Stimulated activated naive B cell treated with anti-CD40 and anti-IgM and Interleukin-4, amounts not matched to agents 10 μg/mL and 1 μg/mL and 100 μg/mL, for 72 hours (primary cell): ENCODE measurements at places on chromosomes 4 and X.

DNA sequence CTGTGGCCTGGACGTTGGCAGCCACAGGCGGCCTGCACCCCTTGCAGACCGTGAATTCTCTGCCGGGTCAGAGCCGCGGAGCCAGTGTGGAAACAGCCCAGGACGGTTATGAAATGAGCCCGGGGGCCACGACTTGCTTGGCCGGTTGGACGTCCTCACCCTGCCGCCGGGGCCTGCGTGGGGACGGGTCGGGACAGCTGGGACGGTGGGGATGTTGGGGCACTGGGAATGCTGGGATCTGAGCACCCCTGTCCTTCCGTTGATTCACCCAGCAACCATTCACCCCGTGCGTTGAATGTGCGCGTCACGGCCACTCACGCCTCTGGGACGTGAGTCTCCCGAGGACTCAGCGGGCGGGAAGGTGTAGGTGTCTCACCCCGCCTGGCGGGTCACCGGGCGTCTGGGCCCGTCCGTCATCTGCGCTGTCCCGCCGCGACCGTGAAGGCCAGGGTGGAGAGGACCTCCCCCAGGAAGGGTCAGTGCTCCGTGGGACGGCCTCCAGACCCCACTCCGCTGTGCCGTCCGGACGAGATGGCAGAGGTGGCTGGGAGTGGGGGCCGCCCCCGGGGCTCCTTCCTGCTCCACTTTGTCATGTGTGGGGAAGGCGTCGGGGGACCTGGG, 4.5 kb upstream of the PLCXD1 start:
- DNase-seq, result no peak
- H3K27me3 ChIP-seq, result peaks cover 36% of the 10 kb centered on the region
- H3K27ac ChIP-seq, result peak overlapping the region; percentile 51
- peak overlapping the region; percentile 85 for H3K4me3 ChIP-seq
- peaks cover 14% of the 10 kb centered on the region for H3K4me1 ChIP-seq

DNA sequence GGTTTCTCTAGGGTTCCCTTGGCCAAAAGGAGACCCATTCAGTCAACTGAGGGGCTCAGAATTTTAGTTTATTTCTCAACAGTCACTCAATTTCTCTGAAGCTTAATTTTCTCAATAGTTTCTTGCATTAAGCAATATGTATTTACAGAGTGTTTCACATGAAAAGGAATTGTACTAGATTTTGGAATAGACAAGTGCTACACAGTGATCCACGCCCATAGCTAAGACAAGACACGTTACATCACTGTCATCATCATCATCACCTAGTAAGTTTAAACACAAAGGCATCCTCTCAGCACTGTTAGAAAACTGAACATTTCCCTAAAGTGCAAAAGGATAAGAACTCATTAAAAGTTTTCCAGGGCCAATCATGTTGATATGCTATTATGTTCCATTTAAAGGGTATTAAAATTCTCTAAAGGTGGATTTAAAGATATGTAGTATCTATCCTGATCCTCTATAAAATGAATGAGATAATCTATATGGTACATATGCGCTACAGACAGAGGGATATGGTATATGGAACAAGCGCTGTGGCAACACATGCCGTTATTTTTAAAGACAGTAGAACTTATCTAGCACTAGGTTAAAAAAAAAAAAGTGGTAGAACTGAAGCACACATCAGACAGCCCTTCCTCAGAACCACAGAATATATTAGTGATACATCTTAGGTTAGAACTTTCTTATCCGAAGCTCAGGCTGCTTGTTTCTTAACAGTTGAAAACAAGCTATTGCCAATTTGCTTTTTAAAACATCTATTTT, 12.1 kb downstream of the PPA2 start:
- DNase-seq, result no peak
- no peaks in the 10 kb centered on the region for H3K27me3 ChIP-seq
- H3K27ac ChIP-seq, result no peak overlapping the region
- H3K4me1 ChIP-seq, result peaks cover 41% of the 10 kb centered on the region
- H3K36me3 ChIP-seq, result peaks cover 53% of the 10 kb centered on the region
- H3K4me3 ChIP-seq, result no peak overlapping the region

GRCh38 chr4:57037982-57038604, 59.4 kb downstream of the POLR2B start:
- H3K36me3 ChIP-seq, result peaks cover 4% of the 10 kb centered on the region
- H3K27ac ChIP-seq, result no peak overlapping the region
- peaks cover 5% of the 10 kb centered on the region for H3K4me1 ChIP-seq
- peaks cover 10% of the 10 kb centered on the region for H3K27me3 ChIP-seq

DNA sequence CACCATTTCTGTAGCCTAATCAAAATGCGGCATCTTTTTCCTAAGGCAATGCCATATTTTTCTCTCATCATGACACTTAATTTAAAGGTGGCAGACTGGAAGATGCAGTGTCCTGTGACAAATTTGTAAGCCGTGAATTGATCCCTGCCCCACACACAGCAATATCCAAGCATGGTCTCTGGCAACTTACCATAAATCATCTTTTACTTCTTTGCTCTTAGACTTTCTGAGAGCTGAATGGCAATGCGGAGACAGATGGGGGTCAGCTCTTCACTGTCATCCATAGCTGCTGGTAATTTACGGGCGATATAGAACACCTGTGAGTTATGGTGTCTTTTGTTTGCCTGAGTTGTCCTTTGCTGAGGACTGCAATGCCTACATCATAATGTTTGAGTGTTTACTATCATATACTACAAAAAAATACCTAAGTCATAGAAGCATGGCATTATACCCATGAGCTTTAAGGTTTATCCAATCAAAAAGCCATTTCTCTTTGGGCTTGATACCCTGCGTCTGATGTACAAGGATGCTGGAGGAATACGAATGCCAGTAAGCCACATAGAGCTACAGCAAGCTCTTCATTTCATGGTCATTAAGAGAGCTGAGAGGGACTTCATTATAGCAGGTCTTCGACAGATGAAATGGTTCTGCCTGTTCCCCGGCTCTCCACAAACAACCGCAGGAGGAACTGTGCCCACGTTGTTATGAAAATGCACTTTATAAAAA, 148.1 kb downstream of the TRIML1 start:
- H3K27me3 ChIP-seq, result peaks cover 6% of the 10 kb centered on the region
- no peaks in the 10 kb centered on the region for H3K4me1 ChIP-seq
- no peak overlapping the region for H3K4me3 ChIP-seq
- H3K36me3 ChIP-seq, result no peaks in the 10 kb centered on the region

DNA sequence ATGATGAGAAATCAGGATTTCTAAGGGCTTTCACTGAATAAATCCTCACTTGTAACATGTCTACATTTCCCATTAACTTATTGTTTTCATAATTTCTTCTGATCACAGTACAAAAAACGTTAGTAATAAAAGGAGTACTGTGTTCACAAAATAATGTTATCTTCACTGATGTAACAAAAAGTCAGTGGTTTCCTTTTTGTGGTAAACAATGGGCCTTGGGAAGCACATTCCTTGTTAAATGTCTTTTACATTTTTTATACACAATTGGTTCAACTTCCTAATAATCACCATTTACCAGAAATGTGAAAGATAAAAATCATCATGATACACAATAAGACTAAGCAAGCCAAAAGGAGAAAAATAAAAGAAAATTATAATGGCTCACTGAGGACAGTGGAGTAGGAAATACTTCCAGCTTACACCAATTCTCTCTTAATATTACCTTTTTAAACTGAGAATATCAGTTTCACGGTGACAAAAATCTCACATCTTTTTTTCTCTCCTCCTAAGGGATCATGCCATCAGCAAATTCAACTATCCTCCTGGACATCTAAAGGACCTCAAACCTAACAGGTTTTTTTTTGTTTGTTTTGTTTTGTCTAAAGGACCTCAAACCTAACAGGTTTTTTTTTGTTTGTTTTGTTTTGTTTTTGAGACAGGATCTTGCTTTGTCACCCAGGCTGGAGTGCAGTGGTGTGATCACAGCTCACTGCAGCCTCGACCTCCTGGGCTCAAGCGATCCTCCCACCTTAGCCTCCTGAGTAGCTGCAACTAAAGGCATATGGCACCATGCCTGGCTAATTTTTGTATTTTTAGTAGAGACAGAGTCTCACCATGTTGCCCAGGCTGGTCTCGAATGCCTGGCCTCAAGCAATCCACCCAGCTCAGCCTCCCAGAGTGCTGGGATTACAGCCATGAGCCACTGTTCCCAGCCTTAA, 57.3 kb downstream of the FRYL start:
- H3K27ac ChIP-seq, result no peak overlapping the region
- H3K36me3 ChIP-seq, result peaks cover 9% of the 10 kb centered on the region
- H3K4me1 ChIP-seq, result peaks cover 60% of the 10 kb centered on the region
- H3K4me3 ChIP-seq, result no peak overlapping the region

GRCh38 chr4:1998296-1998695, 10.5 kb downstream of the NELFA start:
- H3K36me3 ChIP-seq, result peaks cover 58% of the 10 kb centered on the region
- H3K4me1 ChIP-seq, result peaks cover 31% of the 10 kb centered on the region
- no peak for DNase-seq

DNA sequence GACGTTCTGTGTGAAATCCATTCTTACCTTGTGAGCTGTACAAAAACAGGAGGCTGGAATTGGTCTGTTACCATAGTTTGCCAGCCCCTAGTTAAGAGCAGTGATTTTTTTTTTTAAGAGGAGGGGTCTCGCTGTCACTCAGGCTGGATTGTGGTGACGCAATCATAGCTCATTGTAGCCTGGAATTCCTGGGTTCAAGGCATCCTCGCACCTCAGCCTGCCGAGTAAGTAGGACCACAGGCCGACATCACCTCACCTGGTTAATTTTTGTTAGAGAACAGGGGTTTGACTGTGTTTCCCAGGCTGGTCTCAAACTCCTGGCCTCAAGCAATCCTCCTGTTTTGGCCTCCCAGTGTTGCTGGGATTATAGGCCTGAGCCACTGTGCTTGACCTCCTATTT, 7.5 kb downstream of the USP9X start:
- peaks cover 36% of the 10 kb centered on the region for H3K4me1 ChIP-seq
- peaks cover 4% of the 10 kb centered on the region for H3K36me3 ChIP-seq
- no peak overlapping the region for H3K4me3 ChIP-seq
- no peak for DNase-seq

- H3K4me3 ChIP-seq, result no peak overlapping the region
- no peaks in the 10 kb centered on the region for H3K36me3 ChIP-seq
- H3K4me1 ChIP-seq, result no peaks in the 10 kb centered on the region
- DNase-seq, result no peak
- no peak overlapping the region for H3K27ac ChIP-seq
Measured at GRCh38 chr4:125689805-125690204, 375.1 kb downstream of the FAT4 start.
